Fibroblast of gingiva (primary cell): ENCODE measurements at places on chromosomes 3 and 15.

GRCh38 chr3:101702726-101703125, 16.2 kb upstream of the RPL24 start:
- DNase-seq, result no peak

GRCh38 chr3:11603628-11604027, 40.1 kb downstream of the VGLL4 start:
- peak; percentile 88 for DNase-seq

DNA sequence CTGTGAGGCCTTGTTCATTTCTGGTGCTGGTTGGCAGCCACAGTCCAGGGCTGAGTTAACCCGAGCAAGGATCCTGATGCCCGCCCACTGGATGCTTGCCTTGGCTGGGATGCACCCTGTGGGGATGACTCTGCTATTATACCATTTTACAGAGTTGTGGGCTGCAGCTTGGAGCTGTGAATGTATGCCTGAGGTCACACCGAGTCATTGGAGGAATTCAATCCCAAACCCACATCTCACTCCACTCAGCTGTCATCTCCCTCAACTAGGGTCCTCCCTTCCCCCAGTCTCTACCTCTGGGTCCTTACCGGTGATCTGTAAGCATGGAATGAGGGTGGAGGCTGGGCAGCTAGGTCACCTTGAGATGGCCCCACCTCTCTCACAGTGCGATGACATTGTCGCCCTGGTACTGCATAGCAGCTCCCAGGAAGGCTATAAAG, 22.1 kb downstream of the MAPKAPK3 start:
- DNase-seq, result peak; percentile 44

DNA sequence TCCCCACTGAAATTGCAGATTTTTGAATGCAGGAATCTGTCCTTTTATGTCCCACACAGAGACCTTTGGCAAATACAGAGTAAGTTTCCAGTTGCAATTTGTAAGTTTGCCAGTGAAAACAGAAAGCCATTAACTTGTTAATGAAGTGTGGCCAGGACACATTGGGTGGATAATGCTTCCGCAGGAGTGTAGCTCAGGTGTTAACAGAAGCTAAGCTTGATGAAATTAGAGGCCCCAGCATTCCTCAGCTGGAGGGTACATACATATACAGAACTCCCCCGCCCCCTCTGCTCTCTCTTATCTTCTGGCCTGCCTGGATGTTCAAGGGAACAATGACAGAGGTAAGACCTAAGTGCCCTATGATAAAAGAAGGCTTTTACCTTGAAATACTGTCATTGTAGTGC, 8.1 kb upstream of the LRRC2 start:
- no peak for DNase-seq

DNA sequence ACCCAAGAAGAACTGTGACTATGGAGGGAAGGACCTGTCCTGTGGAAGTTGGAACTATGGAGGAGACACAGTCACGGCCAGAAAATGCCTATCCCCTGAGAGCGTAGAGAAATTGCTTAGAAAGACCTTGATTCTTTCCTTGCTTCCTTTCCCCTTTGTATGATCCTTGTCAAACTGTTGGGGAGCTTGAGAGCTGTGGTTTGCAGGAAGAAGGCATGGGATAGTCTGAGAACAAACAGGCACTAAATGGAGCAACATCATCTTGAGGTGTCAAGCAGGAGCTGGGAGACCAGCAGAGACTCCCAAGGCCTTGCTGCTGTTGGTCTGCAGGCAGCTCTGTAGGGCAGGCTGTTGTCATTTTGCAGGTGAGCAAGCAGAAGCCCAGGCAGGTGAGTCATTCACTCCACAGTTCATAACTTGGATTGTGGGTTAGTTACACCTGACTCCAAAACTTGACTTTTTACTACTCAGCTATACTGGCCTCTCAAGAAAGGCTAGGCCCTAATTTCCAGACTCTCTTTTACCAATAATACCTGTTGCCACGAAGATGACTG, 298.9 kb downstream of the LRTM1 start:
- no peak for DNase-seq
